Astrocyte of the cerebellum (primary cell): ENCODE measurements at places on chromosomes 2 and 18.

GRCh38 chr2:241803387-241804325, 5.3 kb upstream of the NEU4 start:
- DNase-seq: no peak

- no peak for DNase-seq
These were observed 183.6 kb downstream of the SMAD7 start for GRCh38 chr18:48767090-48767690.

- no peak for DNase-seq
These were observed 3.4 kb upstream of the BCL11A start for GRCh38 chr2:60556576-60557485.

- no peak for DNase-seq
These were observed 48.0 kb downstream of the CDC42EP3 start for GRCh38 chr2:37623406-37623805.

GRCh38 chr2:199997296-199997695, 41.9 kb downstream of the MAIP1 start:
- DNase-seq: no peak

- no peak for DNase-seq
These were observed 6.0 kb upstream of the CDK5R2 start for GRCh38 chr2:218953366-218953954.

DNA sequence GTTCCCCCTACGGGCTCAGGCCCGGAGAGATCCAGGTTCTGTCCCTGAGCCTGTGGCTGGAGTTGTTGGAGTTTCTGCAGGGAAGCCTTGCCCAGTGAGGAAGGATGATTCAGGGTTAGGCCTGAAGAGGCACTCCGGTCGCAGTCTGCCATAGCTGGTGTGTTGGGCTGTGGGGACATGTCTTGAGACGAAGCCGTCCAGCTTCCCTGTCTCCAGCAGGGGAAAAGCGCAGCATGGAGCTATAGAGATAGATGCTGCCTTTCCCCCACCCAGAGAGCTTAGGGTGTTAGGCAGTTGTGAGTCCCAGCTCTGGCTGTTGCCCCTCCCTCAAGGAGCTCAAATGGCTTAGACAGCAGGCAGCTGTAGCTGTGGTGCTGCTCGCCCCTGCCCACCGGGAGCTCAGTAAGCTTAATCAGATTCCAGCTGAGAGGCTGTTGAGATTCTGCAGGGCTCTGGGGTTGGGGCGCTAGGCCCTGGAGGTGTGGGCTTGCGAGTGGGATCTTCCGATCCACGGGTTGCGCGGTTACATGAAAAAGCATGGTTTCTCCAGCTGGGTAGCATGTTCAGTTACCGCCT, 103.9 kb downstream of the PMAIP1 start:
- no peak for DNase-seq

DNA sequence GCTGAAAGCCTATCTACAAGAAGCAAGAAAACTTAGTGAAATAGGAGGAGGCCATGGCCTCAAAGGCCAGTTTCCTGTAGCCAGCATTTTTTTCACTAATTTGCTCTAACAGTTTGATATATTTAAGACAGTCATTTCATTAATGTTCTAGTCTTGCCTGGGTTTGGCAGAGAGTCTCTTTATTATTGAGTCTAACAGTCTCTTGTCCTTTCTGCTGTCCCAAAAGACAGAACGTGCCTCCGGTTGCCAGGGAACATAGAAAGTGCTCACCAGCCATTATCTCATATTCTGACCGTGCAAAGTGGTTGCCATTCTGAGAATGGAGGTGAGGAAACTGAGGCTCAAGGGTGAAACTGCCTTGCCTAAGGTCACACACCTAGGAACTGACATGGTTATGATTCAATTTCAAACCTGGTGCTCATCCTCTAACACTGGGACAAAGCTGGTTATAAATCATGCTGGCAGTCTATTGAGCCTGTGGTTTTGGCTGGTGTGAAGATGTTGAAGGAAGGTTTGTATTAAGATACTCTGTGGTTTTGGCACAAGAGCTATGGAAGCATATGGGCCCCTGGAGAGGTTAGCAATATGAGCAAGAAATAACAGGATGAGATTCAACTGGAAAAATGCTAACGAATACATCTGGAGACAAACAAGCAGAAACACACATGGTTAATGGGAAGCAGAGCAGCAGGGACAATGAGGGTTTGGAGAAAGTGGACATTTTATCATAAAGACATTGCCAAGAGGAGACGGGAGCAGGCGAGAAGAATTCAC, 903.3 kb upstream of the KLHL29 start:
- DNase-seq: peak; percentile 15

DNA sequence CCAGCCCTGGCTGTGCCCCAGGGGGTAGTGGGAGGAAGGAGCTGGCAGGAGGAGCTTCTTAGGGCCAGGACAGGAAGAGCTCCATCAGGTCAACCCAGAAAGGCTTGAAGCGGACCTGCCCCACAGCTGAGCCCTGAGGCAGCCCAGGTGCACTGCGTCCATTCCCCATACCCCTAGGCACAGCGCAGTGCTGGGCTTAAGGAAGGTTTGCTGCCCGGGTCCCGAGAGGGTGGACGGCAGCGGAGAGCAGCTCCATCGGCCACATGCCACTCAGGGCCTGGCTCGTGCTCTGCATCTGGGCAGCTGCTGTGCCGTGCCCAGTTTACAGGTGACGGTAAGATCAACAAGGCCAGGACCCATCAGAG, 26.4 kb downstream of the DNMT3A start:
- no peak for DNase-seq

- DNase-seq: no peak
These were observed 73.6 kb downstream of the VWA3B start for GRCh38 chr2:98160554-98160953.

DNA sequence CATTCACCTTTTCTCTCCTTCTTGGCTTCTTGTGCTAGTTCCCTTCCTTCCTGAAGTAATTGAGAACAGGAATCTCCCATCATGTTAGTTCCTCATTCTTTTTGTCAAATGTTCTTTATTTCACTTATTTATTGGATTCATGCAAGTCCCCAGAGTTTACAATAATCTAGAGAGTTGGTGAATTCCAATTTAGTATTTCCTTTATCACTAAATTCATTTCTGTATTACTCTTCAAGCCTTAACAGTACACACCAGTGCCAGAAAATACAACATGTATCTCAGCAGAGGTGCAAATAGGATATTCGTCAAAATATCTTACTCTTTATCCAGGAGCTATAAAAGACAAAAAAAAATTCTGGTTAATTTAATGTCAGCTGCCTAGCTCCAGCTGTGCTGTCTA, 121.9 kb upstream of the SETBP1 start:
- DNase-seq: no peak

DNA sequence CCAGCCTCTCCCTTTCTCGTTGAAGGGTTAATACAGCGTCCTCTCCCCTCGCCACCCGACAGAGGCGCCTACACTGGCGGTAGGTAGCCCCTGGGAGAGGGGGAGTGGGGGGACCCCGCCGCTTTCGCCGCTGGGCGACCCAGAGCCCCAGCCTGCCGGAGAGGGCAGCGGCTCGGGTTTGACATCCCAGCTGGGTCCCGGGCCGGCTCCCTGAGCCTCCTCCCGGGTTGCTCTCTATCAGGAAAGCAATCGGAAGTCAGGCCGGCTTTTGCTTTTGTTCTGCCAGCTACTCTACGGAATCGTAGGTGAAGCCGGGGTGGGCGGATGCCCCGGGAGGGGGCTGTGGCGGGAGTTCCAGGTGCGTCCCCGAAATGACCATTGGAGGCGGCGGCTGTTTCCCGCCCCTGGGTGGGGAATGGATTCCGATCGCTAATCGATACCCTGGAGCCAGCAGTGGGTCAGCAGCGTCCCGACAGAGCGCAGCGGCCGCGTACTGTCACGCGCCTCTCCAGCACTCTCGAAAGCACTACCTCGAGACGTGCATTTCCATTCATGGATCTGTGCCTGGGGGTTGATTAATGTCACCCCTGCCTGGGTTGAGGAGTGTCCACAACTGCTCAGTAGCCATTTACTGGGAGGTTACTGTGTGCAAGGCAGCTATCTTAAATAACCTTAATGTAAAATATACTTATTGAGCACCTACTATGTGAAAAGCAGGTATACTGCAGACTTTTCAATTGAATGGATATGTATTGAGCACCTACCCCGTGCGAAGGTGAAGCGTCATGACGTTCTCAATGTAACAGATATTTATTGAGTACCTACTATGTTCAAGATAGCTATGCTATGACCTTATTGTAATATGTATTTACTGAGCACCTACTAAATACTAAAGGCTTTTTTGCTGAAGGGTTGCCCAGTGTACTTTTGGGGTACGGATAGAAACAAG, 1.1 kb downstream of the MAPK4 start:
- DNase-seq: no peak

- no peak for DNase-seq
These were observed 69.1 kb downstream of the NCAPH start for GRCh38 chr2:96404446-96405373.

DNA sequence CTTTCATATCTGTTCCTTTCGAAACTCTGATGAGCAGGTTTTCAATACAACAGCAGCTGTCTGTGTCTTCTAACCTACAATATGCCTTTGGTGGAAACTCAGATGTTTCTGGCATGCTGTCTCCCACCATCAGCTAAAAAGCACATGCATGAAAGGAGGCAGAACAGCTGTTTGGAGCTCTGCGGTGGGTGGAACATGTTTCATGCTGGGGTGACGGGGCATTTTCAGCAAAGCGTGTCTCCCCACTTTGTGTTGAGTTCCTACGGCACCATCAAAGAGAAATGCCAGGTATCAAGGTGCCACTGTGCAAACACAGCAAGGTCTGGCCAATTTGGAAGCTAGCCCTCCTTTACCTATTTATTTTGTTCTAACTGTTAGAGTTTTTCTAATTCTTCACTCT, 290.1 kb downstream of the CLIP4 start:
- no peak for DNase-seq

DNA sequence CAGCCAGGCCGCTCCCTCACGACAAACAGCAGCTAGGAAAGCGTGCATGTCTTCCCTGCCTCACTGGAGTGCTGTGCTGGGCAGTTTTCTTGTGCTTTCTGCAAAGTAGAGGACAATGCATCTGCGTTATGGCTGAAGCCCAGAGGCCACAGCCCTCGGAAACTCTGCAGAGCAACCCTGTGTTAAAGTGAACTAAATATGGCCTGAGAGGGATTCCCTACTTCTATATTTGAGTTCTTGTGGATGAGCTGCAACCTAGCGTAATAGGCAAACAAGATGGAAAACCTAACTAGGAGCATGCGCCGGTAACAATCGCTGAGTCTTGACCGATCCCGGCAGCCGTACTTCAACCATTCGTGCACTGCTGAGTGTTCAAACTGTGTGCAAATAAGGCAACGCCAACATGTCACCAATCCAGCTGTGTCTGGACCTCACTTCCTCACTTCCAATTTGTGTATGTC, 471.9 kb upstream of the HS6ST1 start:
- DNase-seq: no peak

DNA sequence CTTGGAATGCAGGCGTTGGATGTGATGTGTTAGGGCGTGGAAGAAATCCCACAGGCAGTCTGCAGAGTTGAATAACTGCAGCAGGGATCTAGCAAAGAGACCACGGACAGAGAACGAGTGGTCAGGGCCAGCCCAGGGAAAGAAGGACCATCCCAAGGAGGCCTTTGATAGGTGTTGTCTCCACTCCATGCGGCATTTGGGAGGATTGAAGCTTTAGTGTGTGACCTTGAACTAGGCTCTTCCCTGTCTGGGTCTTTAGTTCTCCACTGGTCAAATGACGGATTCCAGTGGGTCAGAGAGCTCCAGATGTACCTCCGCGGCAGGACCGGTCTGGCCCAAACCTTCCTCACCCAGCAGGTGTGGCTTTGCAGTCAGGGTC, 18.4 kb downstream of the GREB1 start:
- no peak for DNase-seq

DNA sequence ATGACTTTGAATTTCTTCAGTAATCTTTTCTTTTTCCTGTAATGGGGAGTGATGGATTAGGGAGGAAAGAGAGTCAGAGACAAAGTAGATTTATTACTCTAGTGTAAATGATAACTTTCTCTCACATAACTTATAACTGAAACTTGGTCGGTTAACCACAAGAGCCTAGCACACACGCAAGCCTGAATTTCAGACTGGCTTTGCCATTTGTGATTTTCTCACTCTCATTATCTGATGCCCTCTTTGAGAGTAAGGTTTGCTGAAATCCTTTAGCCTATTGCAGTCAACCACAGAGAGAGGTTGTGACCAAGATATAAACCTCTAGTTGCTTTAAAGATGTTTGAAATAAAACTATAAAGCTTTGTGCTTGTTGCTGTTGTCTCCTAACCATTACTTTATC, 117.9 kb upstream of the NETO1 start:
- no peak for DNase-seq

- no peak for DNase-seq
These were observed 56.5 kb upstream of the CWC22 start for GRCh38 chr2:180063494-180064092.

- DNase-seq: no peak
These were observed 525.9 kb upstream of the ZNF804A start for GRCh38 chr2:184072470-184072869.

DNA sequence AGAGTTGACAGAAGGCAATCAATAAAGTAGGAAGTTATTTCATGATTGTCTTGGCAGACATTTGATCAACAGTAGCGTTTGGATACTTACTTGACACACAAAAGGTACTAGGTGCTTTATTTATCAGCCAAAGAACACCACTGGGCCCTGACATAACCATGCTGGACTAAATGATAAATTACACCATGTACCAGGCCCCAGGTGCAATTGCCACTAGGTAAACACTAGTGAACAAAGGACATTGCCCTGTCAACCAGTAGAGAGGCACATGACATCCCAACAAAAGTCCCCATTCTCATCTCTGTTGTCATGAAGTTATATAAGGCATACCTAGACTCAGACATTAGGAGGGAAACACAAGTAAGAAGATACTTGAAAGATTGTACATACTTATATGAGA, 747.2 kb downstream of the SATB2 start:
- DNase-seq: no peak

DNA sequence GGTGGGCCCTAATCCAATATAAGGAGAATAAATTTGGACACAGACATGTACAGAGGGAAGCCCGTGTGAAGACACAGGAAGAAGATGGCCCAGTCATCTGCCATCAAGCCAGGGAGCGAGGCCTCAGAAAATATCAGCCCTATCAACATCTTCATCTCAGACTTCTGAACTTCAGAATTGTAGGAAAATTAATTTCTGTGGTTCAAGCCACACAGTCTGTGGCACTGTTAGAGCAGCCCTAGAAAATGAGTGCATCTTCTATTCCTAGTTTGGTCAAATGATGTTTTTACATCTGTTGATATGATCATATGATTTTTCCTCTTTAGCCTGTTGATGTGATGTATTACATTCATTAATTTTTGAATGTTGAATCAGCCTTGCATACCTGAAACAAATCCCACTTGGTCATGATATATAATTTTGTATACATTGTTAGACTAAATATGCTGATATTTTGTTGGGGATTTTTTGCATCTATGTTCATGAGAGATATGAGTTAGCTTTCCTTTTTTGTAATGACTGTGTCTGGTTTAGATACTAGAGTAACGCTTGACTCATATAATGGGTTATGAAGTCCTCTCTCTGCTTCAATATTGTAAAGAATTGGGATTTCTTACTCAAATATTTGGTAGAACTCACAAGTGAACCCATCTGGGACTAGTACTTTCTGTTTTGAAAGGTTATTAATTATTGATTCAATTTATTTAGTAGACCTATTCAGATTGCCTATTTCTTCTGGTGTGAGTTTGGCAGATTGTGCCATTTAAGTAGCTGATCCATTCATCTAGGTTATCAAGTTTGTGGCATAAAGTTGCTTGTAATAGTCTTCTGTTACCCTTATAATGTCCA, 451.4 kb downstream of the EIPR1 start:
- no peak for DNase-seq
